ENCODE measurements at places on chromosomes 12 and 14. TPM values are rescaled to one million over a fixed set of nuclear protein-coding genes. Genes with fewer than 3 reads are reported as not detected.

DNA sequence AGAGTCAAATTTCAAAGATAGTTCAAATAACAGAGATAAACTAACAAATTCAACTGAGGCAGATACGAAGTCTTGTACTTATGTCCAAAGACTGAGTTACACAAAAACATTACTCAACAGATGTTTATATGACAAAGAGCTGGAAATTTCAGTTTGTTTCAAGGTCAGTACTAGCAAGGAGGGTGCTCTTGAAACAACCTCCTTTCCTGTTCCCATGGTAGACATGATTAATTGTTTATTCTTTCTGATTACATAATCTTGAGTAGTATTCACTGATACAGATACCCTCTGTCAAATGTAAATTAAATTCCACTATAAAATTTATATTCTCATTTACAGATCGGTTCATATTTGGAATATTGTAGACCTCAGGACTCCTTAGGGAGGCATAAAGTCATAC lies 23.4 kb downstream of the TSPAN8 start:
- DNase-seq: peak; percentile 33
- H3K27me3 ChIP-seq: no peaks in the 10 kb centered on the region
- peak overlapping the region; percentile 10 for H3K27ac ChIP-seq
- H3K36me3 ChIP-seq: peaks cover 17% of the 10 kb centered on the region
- H3K4me1 ChIP-seq: no peaks in the 10 kb centered on the region

- H3K4me3 ChIP-seq: no peak overlapping the region
- no peaks in the 10 kb centered on the region for H3K27me3 ChIP-seq
- H3K36me3 ChIP-seq: no peaks in the 10 kb centered on the region
- peak; percentile 92 for DNase-seq
Observed at GRCh38 chr12:11730299-11731041, 81.0 kb downstream of the ETV6 start.

DNA sequence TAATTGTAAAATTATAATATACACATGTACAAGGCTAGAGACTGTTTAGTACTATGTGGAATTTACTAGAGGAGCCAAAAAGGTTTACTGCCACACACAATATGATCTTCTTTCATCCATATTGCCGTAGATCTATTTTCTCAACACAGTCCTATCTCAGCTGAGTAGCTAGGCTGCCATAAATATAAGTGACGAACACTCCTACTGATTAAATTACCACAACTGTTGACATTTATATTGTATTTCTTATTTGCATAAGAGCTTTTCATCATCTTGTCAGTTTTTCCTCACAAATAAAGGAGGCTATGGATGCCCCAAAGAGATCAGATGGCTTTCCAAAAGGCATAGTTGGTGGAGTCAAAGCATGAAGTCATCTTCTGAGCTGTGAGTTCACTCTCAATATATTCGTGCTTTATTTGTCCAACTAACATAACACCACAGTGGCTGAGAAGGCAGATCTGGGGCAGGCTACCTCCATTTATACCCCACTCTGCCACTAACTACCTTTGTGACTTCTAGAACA lies 78.6 kb downstream of the CCDC59 start:
- no peaks in the 10 kb centered on the region for H3K27me3 ChIP-seq
- H3K36me3 ChIP-seq: no peaks in the 10 kb centered on the region
- no peak overlapping the region for H3K27ac ChIP-seq
- no peaks in the 10 kb centered on the region for H3K4me1 ChIP-seq
- no peak overlapping the region for H3K4me3 ChIP-seq

- H3K27me3 ChIP-seq: no peaks in the 10 kb centered on the region
- H3K27ac ChIP-seq: no peak overlapping the region
- H3K4me3 ChIP-seq: no peak overlapping the region
- H3K36me3 ChIP-seq: no peaks in the 10 kb centered on the region
Observed at GRCh38 chr14:80477388-80478160, 266.3 kb upstream of the DIO2 start.

The TTC9 gene
- 0.54 TPM for polyA plus RNA-seq

The MSRB3 gene
- polyA plus RNA-seq: 4.3 TPM

The LIN7A gene
- polyA plus RNA-seq: 0.89 TPM

GRCh38 chr14:75884198-75884611 lies 97.6 kb downstream of the TGFB3 start:
- H3K27ac ChIP-seq: no peak overlapping the region
- no peak for DNase-seq
- no peaks in the 10 kb centered on the region for H3K36me3 ChIP-seq
- no peaks in the 10 kb centered on the region for H3K27me3 ChIP-seq
- no peaks in the 10 kb centered on the region for H3K4me1 ChIP-seq

DNA sequence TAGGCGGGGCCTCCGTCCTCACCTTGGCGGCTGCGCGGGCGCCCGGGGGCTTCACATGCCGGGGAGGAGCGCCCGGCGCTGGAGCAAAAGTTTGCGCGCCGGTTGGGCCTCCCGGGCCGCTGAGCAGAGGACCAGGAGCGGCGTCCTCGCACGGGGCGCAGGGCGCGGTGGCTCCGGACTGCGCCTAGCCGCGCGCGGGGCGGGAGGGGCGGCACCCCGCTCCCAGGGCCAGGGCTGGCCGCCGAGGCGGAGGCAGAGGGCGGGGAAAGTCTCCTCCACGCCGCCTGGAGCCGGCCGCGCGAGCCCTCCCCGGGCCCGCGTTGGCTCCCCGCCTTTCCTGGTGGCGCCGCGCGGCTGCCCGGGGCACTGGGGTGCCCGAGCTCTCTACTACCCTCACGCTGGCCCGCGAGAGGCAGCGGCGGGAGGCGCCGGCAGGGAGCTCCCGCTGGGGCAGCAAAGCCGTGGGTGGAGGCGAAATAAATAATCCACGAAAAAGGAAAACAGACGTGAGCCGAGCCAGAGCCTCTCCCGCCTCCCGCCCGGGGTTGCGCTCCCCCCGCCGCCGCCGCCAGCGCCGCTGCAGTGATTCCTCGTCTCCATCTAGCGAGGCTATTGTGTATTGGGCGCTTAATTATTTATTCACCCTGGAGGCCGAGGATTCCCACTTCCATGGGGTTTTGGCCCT lies 400 bp upstream of the PRIMA1 start:
- no peak for DNase-seq
- H3K4me1 ChIP-seq: no peaks in the 10 kb centered on the region
- no peak overlapping the region for H3K4me3 ChIP-seq
- H3K36me3 ChIP-seq: no peaks in the 10 kb centered on the region

All from small intestine (tissue), 16 donors.